ENCODE measurements at places on chromosomes 13 and 19.

GRCh38 chr13:42549552-42549936 lies 24.4 kb upstream of the TNFSF11 start:
- DNase-seq = no peak

GRCh38 chr19:29480507-29480906 lies 45.3 kb upstream of the VSTM2B start:
- no peak for DNase-seq

- no peak for DNase-seq
Measured at GRCh38 chr19:35017507-35017906, 12.8 kb upstream of the SCN1B start.

GRCh38 chr19:3605361-3605760 lies 1.3 kb downstream of the TBXA2R start:
- no peak for DNase-seq

DNA sequence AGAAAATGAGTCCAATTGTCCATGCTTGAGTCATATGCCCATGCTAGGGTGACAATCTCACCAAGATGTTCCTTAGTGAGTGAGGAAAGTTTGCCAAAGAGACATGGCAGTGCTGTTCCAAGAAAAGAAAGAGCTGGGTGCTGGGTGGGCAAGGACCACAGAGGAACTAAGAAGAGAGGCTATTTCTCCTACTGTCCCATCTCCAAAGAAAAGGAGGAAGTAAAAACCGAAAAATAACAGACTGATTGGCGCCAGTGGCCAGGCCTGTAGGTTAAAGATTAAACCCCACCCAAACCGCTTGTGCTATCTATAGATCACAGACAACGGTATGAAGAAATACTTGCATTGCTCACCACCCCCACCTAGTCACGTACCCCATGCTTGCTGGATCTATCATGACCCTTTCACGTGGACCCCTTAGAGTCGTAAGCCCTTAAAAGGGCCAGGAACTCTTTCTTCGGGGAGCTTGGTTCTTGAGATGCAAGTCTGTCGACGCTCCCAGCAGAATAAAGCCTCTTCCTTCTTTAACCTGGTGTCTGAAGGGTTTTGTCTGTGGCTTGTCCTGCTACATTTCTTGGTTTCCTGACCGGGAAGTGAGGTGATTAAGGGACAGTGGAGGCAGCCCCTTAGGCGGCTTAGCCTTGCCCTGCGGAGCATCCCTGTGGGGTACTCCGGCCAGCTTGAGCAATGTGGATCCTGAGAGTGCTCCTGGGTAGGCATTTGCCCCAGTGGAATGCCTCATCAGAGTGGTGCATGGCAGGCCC lies 606.5 kb downstream of the UQCRFS1 start:
- DNase-seq = no peak

GRCh38 chr13:68046903-68047302 lies 816.8 kb upstream of the PCDH9 start:
- DNase-seq = no peak

DNA sequence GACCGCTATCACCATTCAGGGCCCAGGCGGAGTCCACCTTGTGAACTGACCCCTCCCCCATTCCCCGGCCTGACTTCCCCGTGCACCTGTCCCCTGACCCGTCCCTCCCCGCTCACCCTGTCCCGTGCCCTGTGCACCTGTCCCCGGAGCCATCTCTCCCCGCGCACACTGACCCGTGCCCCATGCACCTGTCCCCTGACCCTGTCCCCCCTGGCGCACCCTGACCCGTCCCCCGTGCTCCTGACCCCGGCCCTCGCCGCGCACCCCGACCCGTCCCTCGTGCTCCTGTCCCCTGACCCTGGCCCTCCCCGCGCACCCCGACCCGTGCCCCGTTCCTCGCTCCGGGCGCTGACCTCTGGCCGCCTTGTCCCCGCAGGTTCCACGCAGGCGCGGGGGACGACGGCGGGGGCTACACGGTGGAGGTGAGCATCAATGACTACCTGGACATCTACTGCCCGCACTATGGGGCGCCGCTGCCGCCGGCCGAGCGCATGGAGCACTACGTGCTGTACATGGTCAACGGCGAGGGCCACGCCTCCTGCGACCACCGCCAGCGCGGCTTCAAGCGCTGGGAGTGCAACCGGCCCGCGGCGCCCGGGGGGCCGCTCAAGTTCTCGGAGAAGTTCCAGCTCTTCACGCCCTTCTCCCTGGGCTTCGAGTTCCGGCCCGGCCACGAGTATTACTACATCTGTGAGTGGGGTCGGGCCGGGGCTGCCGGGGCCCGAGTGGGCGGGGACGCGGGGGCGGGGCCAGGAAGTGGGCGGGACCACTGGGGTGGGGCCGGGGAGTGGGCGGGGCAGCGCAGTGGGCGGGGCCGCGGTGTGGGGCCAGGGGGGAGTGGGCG lies 9.7 kb downstream of the EFNA2 start:
- no peak for DNase-seq
